A549 treated with ZK216348 at 1 μM for 4 hours (cell line): ENCODE measurements at places on chromosomes 2 and 18. TPM values are rescaled to one million over a fixed set of nuclear protein-coding genes. Genes with fewer than 3 reads are reported as not detected.

Gene ZNF514
- total RNA-seq, result 5.3 to 8.8 TPM (median 7.7 TPM) in 5 replicates

Gene ABCG5
- total RNA-seq, result not detected in 5 replicates

Gene CSRNP3
- total RNA-seq, result not detected in 5 replicates

Gene REV1
- 7.6 to 14.5 TPM (median 12.3 TPM) in 5 replicates for total RNA-seq

Gene TACR1
- 0.04 to 0.26 TPM (median 0.08 TPM) in 4 of 5 replicates, not detected in the other for total RNA-seq

Gene ALPI
- not detected in 5 replicates for total RNA-seq

Gene REEP1
- total RNA-seq, result 0.68 to 1.3 TPM (median 1.0 TPM) in 5 replicates

Gene CRYGD
- not detected in 5 replicates for total RNA-seq

Gene SERPINB3
- total RNA-seq, result 0.12 to 0.19 TPM (median 0.14 TPM) in 4 of 5 replicates, not detected in the other

Gene CTAGE1
- not detected in 5 replicates for total RNA-seq

Gene TLX2
- 0.15 to 0.74 TPM (median 0.21 TPM) in 5 replicates for total RNA-seq

Gene RSAD2
- 0.17 to 0.49 TPM (median 0.21 TPM) in 5 replicates for total RNA-seq

Gene SIX3
- 0.81 to 1.6 TPM (median 1.4 TPM) in 5 replicates for total RNA-seq

Gene TXNL4A
- 105 to 158 TPM (median 138 TPM) in 5 replicates for total RNA-seq

Gene CRYBA2
- total RNA-seq, result not detected in 5 replicates

Gene KIAA2012
- not detected in 5 replicates for total RNA-seq

Gene TMEM182
- 3.5 to 5.6 TPM (median 4.5 TPM) in 5 replicates for total RNA-seq

Gene DLX2
- total RNA-seq, result 0.35 to 0.89 TPM (median 0.44 TPM) in 5 replicates

Gene LRRC30
- total RNA-seq, result not detected in 5 replicates

Gene TPRKB
- total RNA-seq, result 64.9 to 139 TPM (median 70.7 TPM) in 5 replicates

Gene PRSS56
- total RNA-seq, result 0.08 to 0.31 TPM (median 0.20 TPM) in 4 of 5 replicates, not detected in the other

Gene CDH19
- 0.51 to 1.5 TPM (median 0.87 TPM) in 5 replicates for total RNA-seq

Gene RIOK3
- 27.6 to 48.6 TPM (median 36.0 TPM) in 5 replicates for total RNA-seq

Gene SLC39A6
- total RNA-seq, result 37.5 to 62.1 TPM (median 49.2 TPM) in 5 replicates

Gene AGXT
- not detected in 5 replicates for total RNA-seq

Gene MAP3K19
- not detected in 5 replicates for total RNA-seq

Gene NT5C1B
- total RNA-seq, result not detected in 5 replicates
